Endothelial cell (in vitro differentiated cells): ENCODE measurements at places on chromosomes 11 and 22. TPM values are rescaled to one million over a fixed set of nuclear protein-coding genes. Genes with fewer than 3 reads are reported as not detected.

- no peak overlapping the region for H3K4me3 ChIP-seq
- H3K27ac ChIP-seq, result no peak overlapping the region
- no peaks in the 10 kb centered on the region for H3K36me3 ChIP-seq
- peak; percentile 22 for DNase-seq
- no peaks in the 10 kb centered on the region for H3K4me1 ChIP-seq
These were observed 24.9 kb upstream of the EMSY start for GRCh38 chr11:76419896-76420295.

The SCO2 gene
- total RNA-seq, result 1.1 TPM

DNA sequence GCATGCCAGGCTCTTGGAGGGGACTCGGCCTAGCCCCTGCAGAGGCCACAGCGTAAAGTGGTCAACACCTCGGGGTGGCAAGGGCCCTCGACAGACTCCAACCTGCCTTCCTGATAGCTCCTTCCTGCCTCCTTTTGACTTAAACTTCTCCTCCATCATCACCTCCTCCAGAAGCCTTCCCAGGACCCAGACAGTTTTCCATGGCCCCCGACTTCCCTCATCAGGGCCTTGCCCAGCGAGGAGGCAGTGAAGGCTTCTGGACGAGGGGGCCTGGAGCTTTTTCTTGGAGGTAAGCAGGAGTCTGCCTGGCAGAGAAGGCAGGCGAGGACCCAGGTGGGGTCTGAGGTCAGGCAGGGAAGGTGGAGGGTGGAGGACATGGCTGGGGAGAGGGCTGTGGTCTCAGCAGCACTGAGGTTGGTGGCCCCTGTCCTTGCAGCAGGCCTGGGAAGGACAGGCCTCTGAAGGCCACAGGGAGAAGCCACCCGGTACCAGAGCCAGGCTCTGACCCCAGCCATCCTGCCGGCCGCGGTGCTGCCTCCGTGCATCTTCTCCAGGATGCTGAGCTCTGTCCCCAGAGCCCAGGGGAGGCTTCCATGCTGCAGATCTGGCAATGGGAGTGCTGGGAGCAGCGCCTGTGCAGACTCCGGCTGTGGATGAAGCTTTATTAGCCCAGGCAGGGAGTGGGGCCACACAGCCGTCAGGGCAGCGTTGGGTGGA, 81.4 kb downstream of the WNT7B start:
- peaks cover 2% of the 10 kb centered on the region for H3K27me3 ChIP-seq
- H3K4me3 ChIP-seq, result no peak overlapping the region
- H3K27ac ChIP-seq, result no peak overlapping the region
- DNase-seq, result no peak

The PHOX2A gene
- not detected for total RNA-seq

DNA sequence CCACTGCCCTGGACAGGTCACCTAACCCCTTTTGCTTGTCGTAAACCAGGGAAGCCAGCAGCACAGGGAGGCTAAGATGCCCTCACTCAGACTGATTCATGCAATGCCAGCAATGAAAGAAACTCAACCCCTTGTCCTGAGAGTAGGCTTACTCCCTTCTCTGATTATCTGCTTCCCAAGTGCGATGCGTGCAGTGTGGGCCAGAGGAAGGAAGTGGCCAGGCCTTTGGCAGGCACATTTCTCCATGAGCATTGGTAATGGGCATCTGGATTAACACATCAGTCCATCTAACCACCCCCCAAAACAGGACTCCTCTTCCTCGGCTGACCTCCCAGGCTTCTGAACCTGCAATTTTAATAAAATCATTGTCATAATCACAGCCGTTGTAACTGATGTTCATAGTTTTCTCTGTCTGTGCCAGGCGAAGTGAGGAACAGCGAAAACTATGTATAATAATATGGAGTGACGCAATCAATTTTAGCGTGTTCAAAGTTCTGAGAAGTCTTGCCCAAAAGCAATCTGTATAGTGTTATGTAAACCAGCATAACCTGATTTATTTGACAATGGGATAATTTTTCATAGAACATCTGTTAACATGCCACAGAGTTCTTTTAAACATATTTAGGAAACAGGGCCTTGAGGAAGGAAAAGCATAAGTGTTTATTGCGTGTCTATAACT, 33.9 kb downstream of the TST start:
- no peak overlapping the region for H3K27ac ChIP-seq
- H3K4me3 ChIP-seq, result no peak overlapping the region
- peaks cover 5% of the 10 kb centered on the region for H3K4me1 ChIP-seq
- H3K36me3 ChIP-seq, result no peaks in the 10 kb centered on the region
- no peak for DNase-seq
- peaks cover 2% of the 10 kb centered on the region for H3K27me3 ChIP-seq

DNA sequence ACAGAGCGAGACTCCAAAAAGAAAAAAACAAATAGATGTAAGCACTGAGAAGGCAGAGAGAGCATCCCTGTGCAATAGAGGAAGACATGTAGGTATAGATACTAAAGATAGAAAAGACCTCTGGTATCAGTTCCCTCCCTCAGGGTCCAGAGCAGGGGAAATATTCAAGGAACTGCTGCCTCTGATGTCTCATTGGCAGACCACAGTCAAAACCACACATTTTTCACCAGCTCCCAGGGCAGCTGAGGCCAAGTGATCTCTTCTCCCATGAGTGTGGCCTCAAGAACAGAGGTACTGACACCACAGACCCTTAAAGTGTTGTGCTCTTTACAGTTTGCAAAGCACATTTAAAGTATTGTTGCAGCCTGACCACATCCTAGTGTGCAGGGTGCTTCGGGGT, 288.5 kb downstream of the NTM start:
- H3K27ac ChIP-seq, result no peak overlapping the region
- no peak overlapping the region for H3K4me3 ChIP-seq
- no peaks in the 10 kb centered on the region for H3K36me3 ChIP-seq
- peaks cover 46% of the 10 kb centered on the region for H3K4me1 ChIP-seq
- no peak for DNase-seq

GRCh38 chr11:44931466-44931865, 19.2 kb downstream of the TP53I11 start:
- H3K36me3 ChIP-seq, result peaks cover 45% of the 10 kb centered on the region
- peaks cover 73% of the 10 kb centered on the region for H3K27me3 ChIP-seq
- no peak overlapping the region for H3K4me3 ChIP-seq
- H3K27ac ChIP-seq, result no peak overlapping the region
- H3K4me1 ChIP-seq, result peaks cover 20% of the 10 kb centered on the region

GRCh38 chr22:41315586-41315985, 14.3 kb downstream of the ZC3H7B start:
- no peak overlapping the region for H3K4me3 ChIP-seq
- DNase-seq, result no peak
- H3K27me3 ChIP-seq, result peaks cover 2% of the 10 kb centered on the region
- H3K27ac ChIP-seq, result no peak overlapping the region
- peaks cover 4% of the 10 kb centered on the region for H3K4me1 ChIP-seq

DNA sequence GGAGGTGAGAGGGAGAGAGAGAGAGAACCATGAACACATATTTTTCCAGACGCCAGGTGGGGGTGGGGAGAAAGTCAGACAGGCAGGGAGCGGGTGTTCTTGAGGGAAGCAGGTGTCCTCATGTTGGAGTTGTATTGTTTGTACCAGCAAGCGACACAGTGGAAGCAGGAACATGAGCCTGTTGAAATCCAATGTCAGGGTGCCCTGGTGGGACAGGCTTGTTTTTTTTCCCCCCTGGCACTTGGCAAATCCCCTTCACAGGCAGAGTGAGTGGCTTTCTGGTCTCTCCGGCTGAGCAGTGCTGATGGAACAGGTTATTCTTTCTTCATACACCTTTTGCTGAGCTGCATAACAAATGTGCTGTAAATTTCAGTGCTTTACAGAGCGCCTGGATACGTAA, 125.6 kb downstream of the GRIK4 start:
- no peaks in the 10 kb centered on the region for H3K36me3 ChIP-seq
- DNase-seq, result no peak

The ART5 gene
- 9.7 TPM for total RNA-seq

DNA sequence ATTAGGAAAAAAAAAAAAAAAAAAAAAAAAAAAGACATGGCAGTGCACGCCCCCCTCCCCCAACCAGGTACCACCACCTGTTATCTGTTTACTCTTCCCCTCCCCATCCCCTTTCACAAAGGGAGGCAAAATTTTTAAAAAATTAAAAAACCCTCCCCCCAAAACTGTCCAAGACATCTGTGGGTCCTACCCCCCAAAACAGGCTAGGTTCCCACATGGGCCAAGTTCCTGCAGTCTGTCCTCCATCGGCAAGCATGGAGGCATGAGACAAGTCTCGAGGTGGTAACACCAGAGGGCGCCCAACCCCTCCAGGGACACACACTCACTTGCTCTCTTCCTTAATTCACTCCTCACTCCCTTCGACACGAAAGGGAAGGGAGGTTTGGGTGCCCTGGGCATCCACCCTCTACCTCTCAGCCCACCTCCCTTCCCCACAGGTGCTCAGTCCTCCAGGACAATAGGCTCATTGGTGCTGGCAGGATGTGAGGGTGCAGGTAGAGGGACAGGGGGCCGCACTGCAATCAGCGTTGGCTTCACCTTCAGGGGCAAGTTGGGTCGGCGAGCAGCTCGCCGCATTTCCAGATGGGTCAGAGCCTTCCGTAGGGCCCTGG, 2.2 kb upstream of the TUT1 start:
- peaks cover 28% of the 10 kb centered on the region for H3K4me1 ChIP-seq
- H3K36me3 ChIP-seq, result peaks cover 47% of the 10 kb centered on the region
- peaks cover 8% of the 10 kb centered on the region for H3K27me3 ChIP-seq
- peak; percentile 81 for DNase-seq
- H3K4me3 ChIP-seq, result peak overlapping the region; percentile 78
- no peak overlapping the region for H3K27ac ChIP-seq

GRCh38 chr11:70080763-70081162, 2.6 kb downstream of the ANO1 start:
- H3K36me3 ChIP-seq, result no peaks in the 10 kb centered on the region
- H3K4me1 ChIP-seq, result no peaks in the 10 kb centered on the region
- no peak for DNase-seq

The OR52I1 gene
- not detected for total RNA-seq

The HSPB2 gene
- total RNA-seq, result not detected

DNA sequence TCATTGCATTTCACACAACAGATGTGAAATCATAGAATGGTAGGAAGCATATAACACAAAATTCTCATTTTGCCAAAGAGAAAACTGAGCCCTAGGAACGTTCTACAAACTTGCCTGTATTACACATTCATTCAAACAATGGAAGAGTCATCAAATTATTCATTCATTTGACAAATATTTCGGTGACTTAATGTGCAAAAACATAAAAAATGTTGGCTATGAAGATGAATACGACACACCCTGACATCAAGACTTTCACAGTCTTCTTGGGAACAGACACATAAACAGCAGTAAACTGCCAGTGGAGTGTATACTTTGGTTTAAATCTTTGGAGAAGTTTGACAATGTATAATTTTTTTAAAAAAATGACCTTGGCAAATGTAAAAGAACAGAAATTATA, 20.4 kb upstream of the C11orf87 start:
- no peaks in the 10 kb centered on the region for H3K27me3 ChIP-seq
- H3K27ac ChIP-seq, result no peak overlapping the region
- no peaks in the 10 kb centered on the region for H3K36me3 ChIP-seq
- no peaks in the 10 kb centered on the region for H3K4me1 ChIP-seq
- no peak for DNase-seq

The OR8G5 gene
- total RNA-seq, result 0.18 TPM

DNA sequence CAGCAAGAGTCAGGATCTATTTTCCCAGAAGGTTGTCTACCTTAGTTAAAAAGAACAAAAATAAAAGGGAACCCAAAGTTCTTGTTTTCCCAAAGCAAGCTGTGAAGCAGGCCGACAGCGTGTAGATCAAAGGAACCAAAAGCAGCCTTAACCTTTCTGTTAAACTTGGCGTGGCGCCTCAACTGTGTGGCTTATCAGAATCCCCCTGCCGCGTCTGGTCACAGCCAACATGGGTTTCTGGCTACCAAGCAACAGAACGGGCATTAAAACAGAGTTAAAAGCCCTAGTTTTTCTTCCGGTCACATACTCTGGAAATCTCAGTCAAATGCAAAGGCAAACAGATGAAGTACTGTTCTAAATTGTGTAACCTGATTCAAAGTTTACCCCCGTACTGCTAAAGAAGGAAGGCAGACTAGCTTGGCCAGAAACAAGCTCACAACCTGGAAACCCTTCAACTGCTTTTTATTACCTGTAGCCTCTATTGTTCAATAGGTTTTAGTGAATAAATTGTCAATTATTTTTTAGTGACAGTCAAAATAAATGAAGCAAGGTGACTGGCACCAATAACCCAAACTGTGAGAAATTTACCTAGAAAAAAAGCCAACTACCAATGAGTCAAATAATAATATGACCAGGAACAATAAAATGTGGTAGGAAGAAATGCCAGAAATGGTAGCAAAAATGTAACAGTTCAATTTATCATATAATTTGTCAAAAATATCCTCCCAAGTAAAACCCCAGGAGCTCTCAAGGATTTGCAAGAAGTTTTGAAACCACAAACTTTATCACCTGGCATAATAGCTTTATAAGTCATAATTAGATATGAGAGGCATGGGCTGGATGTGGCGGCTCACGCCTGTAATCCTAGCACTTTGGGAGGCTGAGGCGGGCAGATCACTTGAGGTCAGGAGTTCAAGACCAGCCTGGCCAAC, 21.4 kb downstream of the CHKA start:
- peaks cover 50% of the 10 kb centered on the region for H3K4me1 ChIP-seq
- peaks cover 7% of the 10 kb centered on the region for H3K27me3 ChIP-seq
- peak overlapping the region; percentile 96 for H3K27ac ChIP-seq
- no peak overlapping the region for H3K4me3 ChIP-seq
- peaks cover 29% of the 10 kb centered on the region for H3K36me3 ChIP-seq
- DNase-seq, result no peak
